ENCODE measurements at places on chromosomes 7 and 10. TPM values are rescaled to one million over a fixed set of nuclear protein-coding genes. Genes with fewer than 3 reads are reported as not detected.

ZNF365 gene
- 0.21 TPM for polyA plus RNA-seq

HOGA1 gene
- 0.45 TPM for polyA plus RNA-seq

DNA sequence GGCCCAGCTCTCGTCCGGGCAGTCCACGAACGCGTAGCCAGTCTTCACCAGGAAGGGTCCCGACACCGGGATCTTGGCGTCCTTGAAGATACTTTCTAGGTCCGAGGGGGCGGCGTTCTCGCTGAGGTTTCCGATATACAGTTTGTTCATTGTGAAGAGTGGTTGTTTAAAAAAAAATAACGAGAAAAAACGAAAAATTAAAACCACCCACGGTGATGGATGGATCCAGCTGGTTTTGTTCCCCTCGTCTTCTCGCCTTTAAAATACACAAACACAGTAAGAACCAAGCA is 385 bp downstream of the IGF2BP3 start:
- no peak for DNase-seq

GRCh38 chr10:12938271-12938670 is 63.2 kb downstream of the CCDC3 start:
- DNase-seq = no peak

- DNase-seq = no peak
Measured at GRCh38 chr7:11212816-11213215, 239.1 kb downstream of the PHF14 start.
